ENCODE measurements at places on chromosomes 6 and 20. TPM values are rescaled to one million over a fixed set of nuclear protein-coding genes. Genes with fewer than 3 reads are reported as not detected.

Gene GPX5
- not detected for total RNA-seq

- H3K4me1 ChIP-seq = no peaks in the 10 kb centered on the region
- H3K4me3 ChIP-seq = no peak overlapping the region
- no peaks in the 10 kb centered on the region for H3K36me3 ChIP-seq
- H3K27me3 ChIP-seq = no peaks in the 10 kb centered on the region
Measured at GRCh38 chr6:56911847-56912246, 43.1 kb upstream of the BEND6 start.

DNA sequence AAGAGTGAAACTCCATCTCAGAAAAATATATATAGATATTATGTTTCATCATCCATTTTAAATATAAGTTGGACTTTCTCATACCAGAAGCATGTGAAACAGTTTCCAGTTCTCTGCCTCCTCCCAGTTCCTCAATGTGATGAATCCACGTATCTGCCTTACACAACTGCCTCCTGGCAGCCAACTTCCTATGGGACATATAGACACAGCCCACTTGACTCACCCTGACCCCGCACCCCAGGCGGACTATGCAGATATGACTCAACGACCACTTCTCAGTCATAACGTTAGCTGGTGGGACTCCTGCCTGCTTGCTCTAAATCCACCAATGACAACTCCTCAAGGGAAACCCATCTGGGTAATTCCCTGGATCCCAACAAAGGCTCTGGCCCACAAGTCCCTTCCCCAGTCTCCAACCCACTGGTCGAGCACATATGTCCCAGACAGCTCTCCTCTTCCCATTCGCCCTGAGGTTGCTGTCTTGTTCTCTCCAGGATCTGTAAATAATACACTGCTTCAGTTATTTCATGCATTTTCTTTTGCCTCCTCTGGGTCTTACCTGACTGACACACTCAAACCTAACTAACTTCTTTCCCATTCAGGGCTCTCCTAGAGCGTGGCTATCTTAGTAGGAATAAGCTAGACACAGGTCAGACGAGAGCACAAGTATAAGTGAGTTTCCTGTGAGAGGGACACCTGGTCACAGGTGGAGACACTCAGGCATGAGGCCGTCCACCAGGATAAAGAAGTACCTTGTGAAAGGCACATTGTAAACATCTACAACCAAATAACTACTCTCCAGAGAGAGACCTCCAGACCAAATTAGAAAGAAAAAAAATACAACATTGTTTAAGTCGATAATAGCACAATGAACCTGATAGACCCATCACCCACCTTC is 548.5 kb downstream of the CD83 start:
- H3K36me3 ChIP-seq = no peaks in the 10 kb centered on the region
- no peak overlapping the region for H3K4me3 ChIP-seq
- H3K27me3 ChIP-seq = no peaks in the 10 kb centered on the region
- no peak for DNase-seq
- peaks cover 69% of the 10 kb centered on the region for H3K4me1 ChIP-seq
- no peak overlapping the region for H3K27ac ChIP-seq

Gene SNX21
- total RNA-seq = 3.0 TPM

Gene TAB2
- total RNA-seq = 30.8 TPM

GRCh38 chr20:58693226-58694006 is 816 bp downstream of the NPEPL1 start:
- H3K36me3 ChIP-seq = peaks cover 24% of the 10 kb centered on the region
- no peaks in the 10 kb centered on the region for H3K27me3 ChIP-seq
- H3K4me3 ChIP-seq = peak overlapping the region; percentile 67
- peaks cover 12% of the 10 kb centered on the region for H3K4me1 ChIP-seq
- DNase-seq = no peak
- peak overlapping the region; percentile 61 for H3K27ac ChIP-seq

Gene GSTA1
- total RNA-seq = 0.66 TPM

Gene ZC3H12D
- 2.3 TPM for total RNA-seq

- H3K27ac ChIP-seq = no peak overlapping the region
- no peaks in the 10 kb centered on the region for H3K4me1 ChIP-seq
- no peaks in the 10 kb centered on the region for H3K36me3 ChIP-seq
- no peak overlapping the region for H3K4me3 ChIP-seq
- no peak for DNase-seq
Measured at GRCh38 chr20:13422637-13423036, 201.6 kb downstream of the ISM1 start.

Gene COL11A2
- 2.1 TPM for total RNA-seq

GRCh38 chr20:7950387-7950786 is 10.1 kb upstream of the HAO1 start:
- H3K27me3 ChIP-seq = no peaks in the 10 kb centered on the region
- no peaks in the 10 kb centered on the region for H3K4me1 ChIP-seq
- no peak overlapping the region for H3K27ac ChIP-seq

Gene TRMT6
- 14.8 TPM for total RNA-seq

Gene TRIM15
- total RNA-seq = 0.19 TPM

- H3K27me3 ChIP-seq = no peaks in the 10 kb centered on the region
- H3K27ac ChIP-seq = no peak overlapping the region
- H3K4me1 ChIP-seq = no peaks in the 10 kb centered on the region
- no peak overlapping the region for H3K4me3 ChIP-seq
Measured at GRCh38 chr20:51917886-51918535, 115.7 kb upstream of the SALL4 start.

DNA sequence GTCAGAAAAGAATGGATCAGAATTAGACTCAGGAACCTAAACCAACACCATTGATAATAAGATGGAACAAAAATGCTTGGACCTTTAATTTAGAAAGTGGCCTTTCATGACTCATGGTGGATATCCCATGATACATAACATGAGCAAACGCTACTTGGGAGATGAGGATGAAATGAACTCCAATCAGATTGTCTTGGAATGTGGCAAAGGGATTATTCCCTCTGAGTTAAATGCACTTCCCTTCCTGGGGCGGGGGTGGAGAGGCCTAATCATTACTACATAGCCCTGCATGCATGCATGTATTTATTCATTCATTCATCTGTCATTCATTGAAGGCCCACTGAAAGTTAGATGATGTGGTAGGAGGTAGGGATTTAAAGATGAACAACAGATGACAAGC is 174.0 kb downstream of the AIG1 start:
- DNase-seq = no peak
- H3K27me3 ChIP-seq = no peaks in the 10 kb centered on the region
- H3K27ac ChIP-seq = no peak overlapping the region
- H3K4me1 ChIP-seq = no peaks in the 10 kb centered on the region

Gene DAAM2
- total RNA-seq = 1.1 TPM

- H3K4me1 ChIP-seq = no peaks in the 10 kb centered on the region
- no peaks in the 10 kb centered on the region for H3K27me3 ChIP-seq
- DNase-seq = no peak
- H3K36me3 ChIP-seq = no peaks in the 10 kb centered on the region
Measured at GRCh38 chr6:164845773-164846172, 463.6 kb downstream of the C6orf118 start.

DNA sequence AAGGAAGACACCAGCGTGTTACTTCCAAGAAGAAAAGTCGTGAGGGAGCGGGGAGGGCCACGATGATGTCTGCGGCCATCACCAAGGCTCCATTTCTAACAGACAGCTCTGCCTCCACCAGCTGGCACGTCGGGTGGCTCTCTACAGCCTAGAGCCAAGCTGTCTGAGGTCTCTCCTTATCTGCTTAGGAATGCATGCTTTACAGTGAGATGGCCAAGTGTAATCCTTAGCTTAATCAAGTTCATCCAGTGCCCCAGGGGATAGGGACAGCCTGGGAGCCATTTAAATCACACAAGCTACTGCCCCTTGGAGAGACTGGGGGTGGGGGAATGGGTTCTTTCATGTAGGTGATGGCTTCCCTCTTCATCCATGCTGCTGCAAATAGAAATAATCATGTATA is 213.8 kb upstream of the CST7 start:
- no peak overlapping the region for H3K27ac ChIP-seq
- H3K4me3 ChIP-seq = no peak overlapping the region
- no peaks in the 10 kb centered on the region for H3K27me3 ChIP-seq
- peaks cover 19% of the 10 kb centered on the region for H3K4me1 ChIP-seq

DNA sequence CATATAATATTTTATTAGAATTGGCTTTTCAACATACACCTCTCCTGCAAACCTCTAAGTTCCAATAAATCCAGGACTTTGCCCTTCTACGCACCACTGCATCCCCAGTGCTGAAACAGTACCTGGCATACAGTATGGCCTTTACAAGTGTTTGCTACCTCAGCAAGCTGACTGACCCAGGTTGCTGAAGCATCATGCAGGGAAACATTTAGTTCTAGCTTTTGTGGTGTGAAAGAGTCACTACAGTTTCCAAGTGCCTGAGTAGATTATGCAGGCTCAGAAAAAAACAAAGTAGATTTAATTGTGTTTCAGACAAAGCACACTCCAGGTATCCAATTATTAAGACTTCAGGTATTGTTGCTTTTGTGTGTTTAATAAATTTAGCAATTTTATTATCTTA is 614.2 kb upstream of the NRSN1 start:
- H3K27ac ChIP-seq = no peak overlapping the region
- no peaks in the 10 kb centered on the region for H3K27me3 ChIP-seq
- no peaks in the 10 kb centered on the region for H3K4me1 ChIP-seq
- no peak overlapping the region for H3K4me3 ChIP-seq
- DNase-seq = no peak

DNA sequence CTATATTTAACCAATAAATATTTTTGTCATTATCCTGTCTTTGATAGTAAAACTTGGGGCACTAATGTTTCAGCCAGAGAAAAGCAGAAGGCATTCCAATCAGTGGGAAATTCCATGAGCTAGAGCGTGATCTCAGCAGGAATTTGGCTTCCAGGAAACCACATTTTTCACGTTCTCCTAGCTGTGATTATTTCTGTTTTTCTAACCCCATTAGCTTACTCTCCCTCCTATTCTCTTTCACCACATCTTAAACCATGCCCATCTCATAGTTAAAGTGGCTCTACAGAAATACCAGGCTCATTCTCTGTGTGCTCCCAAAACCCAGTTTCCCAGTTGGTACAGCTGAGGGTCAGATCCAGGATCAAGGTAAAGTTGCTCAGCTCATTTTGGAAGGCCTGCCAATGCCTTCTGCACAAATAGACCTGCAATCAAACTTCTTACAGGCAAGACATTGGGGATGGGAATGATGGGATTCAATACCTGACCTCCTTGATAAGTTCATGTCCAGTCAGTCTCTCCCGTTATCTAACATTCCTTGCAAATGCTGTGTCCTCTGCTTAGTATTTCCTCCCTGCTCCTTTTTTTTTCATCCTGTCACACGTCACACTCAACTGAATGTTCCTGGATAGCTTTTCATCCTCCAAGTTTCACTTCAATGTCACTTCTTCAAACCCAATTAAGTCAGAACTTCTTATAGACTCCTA is 33.1 kb upstream of the TMEM30A start:
- no peaks in the 10 kb centered on the region for H3K27me3 ChIP-seq
- H3K36me3 ChIP-seq = no peaks in the 10 kb centered on the region
- no peaks in the 10 kb centered on the region for H3K4me1 ChIP-seq
- H3K4me3 ChIP-seq = no peak overlapping the region
- no peak for DNase-seq

- H3K27ac ChIP-seq = peak overlapping the region; percentile 84
- H3K4me1 ChIP-seq = peaks cover 62% of the 10 kb centered on the region
- H3K36me3 ChIP-seq = peaks cover 3% of the 10 kb centered on the region
- H3K27me3 ChIP-seq = no peaks in the 10 kb centered on the region
Measured at GRCh38 chr6:111759331-111759835, 113.9 kb downstream of the FYN start.

DNA sequence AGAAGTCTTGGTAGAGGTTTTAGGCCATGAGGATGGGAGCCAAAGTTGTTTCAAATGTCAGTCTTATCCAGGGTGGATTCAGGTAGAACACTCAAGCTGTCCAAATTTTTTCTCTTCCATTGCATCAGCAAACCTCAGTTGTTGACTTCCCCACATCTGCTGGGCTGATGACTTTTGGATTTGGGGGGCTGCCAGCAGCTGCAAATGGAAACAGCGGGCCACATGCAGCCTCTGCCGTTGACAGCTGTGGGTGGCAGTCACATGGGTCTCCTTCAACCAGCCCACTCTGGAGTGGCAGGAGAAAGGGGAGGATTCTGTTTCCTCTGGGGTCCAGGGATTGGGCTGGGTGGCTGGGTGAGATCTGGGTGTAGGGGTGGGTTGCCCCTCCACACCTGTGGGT is 5.8 kb upstream of the MLN start:
- DNase-seq = no peak
- H3K4me3 ChIP-seq = no peak overlapping the region
- H3K27me3 ChIP-seq = peaks cover 2% of the 10 kb centered on the region
- no peak overlapping the region for H3K27ac ChIP-seq
- no peaks in the 10 kb centered on the region for H3K36me3 ChIP-seq

GRCh38 chr6:91633374-91634111 is 1046.7 kb upstream of the MAP3K7 start:
- no peaks in the 10 kb centered on the region for H3K27me3 ChIP-seq
- no peak for DNase-seq
- H3K4me3 ChIP-seq = no peak overlapping the region
- H3K27ac ChIP-seq = no peak overlapping the region
- H3K4me1 ChIP-seq = no peaks in the 10 kb centered on the region

Gene ARFGEF3
- 0.19 TPM for total RNA-seq

All from thymus (tissue), 14 donors.